ENCODE measurements at places on chromosomes 6 and 20.

- no peak for DNase-seq
Observed at GRCh38 chr20:39829256-39829655, 859.8 kb downstream of the MAFB start.

GRCh38 chr6:164227952-164228522 is 813.5 kb downstream of the QKI start:
- DNase-seq, result no peak

GRCh38 chr20:3658716-3659491 is 4.3 kb downstream of the GFRA4 start:
- DNase-seq, result no peak

DNA sequence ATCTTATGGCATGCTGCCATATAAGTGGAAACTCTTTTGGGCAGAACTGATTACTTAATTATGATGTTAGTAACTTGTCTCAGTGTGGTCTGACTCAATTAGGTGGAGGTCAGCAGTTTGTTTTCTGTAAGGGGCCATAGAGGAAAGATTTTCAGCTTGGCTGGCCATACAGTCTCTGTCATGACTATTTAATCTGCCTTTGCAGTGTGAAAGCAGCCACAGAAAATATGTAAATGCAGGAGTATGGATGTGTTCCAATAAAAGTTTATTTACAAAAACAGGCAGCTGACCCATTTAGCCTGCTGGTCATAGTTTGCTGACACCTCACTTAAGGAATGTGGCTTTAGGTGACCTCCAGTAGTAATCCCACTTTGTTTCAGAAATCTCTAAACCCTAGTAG is 700.7 kb downstream of the EPM2A start:
- no peak for DNase-seq

GRCh38 chr6:107698146-107698545 is 126.0 kb downstream of the SCML4 start:
- DNase-seq, result no peak

DNA sequence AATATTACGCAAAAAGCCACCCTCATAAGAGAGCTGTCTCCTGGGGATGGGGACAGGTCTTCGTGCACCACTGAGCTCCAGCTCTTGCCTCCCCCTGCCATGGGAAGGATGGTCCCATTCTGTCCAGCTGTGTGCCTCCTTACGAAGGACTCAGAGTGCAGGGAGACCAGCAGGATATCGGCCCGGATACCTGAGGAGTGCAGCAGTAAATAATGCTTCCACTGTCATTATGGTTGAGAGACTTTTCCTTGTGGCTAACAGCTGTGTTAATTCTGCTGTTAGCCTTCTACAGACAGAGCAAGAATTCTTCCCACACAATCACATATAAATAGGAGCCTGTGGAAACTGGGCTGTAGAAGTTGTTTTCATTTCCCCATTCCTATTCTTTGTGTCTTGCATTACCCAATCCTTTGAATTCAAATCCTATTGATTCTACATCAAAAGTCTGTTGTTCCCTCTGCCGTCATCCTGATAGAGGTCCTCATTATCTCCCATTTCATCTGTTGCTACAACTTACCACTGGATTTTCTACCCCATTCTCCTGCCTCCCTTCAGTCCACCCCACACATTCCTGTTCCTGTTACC is 364.6 kb upstream of the SOX4 start:
- no peak for DNase-seq

DNA sequence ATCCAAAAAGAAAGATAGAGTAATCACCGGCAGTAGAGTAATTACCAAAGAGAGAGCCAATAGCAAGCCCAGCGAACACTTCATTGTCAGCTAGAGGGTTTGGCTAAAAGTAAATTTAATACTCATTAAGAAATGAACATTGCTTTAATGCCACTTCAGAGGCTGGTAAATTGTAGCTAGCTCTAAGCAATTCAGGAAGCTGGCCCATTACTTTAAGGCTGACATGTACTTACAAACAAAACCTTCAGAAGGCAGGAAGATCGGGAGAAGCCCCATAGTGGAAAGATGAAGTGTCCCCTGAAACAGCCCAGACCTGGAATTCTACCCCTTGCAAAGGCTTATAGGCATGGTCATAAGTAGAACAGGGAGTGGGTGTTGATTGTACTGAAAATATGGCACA is 396.6 kb upstream of the ID4 start:
- no peak for DNase-seq

DNA sequence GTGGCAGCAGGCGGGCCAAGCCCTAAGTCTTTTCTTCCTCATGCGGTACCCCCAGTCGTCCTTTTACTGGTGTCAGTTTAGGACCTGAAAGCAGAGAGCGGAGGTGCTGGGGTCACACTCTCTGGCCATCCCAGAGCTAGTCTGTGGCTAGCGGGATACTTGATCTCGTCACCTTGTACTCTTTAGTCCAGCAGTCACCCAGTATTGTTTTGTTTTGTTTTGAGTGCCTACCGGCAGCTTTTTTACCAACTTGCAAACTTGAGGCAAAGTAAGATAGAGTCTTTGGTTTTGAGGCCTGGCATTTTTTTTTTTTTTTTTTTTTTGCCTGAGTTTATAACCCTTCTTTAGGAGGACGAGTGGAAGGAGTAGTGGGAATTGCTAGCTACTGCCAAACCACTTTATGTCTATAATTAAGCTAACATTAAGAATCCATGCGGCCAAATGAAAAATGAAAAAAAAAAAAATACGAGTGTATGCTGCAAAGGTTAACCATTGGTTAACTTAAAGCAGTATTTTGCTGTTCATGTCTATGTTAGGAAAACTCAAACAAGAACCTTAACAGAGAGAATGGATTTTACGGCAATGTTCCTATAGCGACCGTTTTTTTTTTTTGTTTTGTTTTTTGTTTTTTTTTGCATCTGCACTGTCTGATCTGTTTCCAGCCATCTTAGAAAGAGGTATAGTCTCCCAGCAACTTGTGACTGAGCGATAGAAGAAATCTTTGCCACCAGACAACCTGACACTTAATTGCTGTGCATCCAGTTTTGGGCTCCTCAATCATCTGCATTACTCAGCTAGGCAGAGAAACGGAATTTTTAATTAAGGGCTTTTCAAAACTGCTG is 56.9 kb downstream of the FAM217A start:
- DNase-seq, result no peak

GRCh38 chr6:9540534-9541126 is 874.2 kb downstream of the TFAP2A start:
- DNase-seq, result no peak

DNA sequence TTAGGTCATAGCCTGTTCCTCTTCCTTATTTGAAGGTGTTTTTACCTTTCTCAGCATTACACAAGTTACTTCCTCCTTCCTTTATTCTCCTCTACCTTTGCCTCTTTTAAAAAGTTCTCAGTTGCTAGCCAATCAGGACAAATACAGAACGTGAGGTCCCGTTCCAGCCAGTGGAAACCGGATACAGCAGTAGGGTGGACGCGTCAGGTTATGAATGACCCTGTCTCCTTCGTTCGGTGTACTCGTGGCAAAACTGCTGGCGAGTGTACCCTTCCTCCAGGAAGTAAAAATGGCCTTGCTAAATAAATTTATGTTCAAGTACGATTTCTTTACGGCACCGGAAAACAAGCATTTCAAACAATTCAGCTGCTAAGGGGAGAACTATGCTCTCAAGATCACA is 77.0 kb upstream of the MLN start:
- DNase-seq, result no peak

DNA sequence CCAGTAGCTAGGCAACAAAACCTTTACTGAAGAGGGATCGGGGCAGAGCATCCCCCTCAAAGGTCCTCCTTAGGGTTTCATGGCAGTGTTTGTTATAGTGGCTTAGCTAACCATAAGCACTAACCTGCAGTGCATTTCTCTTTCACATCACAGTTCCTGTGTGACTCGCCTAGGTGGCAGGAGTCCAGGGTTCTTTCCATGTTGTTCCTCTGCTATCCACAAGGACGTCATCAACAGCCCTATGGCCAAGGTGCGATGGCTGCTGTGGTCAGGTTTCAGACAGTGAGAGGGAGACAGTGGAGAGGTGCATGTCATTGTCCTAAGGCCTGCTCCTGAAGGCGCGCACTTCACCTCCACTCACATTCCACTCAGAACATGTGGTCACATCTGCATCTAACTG is 38.8 kb upstream of the FOXA2 start:
- no peak for DNase-seq

GRCh38 chr20:52985687-52986086 is 13.5 kb downstream of the TSHZ2 start:
- DNase-seq, result no peak

DNA sequence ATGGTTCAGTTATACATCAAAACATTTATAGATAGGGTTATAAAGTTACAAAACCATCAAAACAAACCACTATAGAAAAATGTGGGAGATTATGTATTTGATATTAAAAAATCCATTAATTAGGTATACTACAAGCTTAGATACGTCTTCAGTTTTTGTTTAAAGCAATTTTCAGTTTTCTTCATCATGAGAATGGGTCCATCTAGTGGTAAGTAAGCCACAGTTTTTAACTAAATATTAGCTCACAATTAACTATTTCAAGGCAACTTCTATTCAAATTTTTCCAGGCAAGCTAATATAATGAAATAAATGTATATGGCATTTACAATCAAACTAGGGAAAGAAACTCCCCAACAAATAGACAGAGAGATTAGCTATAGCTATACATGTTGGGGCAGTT is 44.4 kb downstream of the RNGTT start:
- no peak for DNase-seq

DNA sequence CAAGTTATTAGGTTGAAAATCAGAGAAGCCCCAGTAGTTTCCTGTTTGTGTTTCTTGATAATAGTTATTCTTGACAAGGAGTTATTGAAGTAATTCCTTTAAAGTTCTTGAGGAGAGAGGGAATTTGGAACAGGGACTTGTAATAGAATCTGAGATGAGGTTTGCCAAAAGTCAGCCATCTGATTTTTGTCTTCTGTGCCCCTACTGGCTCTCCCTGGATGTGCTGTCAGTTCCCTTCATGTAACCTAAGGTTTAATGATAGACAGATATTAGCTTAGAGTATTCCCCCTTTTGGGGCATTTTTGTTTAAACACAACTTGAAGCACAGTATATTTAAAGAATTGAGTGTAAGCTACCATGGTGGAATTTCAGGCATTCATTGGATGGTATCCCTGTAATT is 71.4 kb downstream of the CARMIL1 start:
- DNase-seq, result no peak

- DNase-seq, result no peak
Observed at GRCh38 chr6:161021998-161022743, 30.6 kb downstream of the MAP3K4 start.

- no peak for DNase-seq
Observed at GRCh38 chr6:170500955-170501590, 52.0 kb downstream of the PSMB1 start.

- DNase-seq, result no peak
Observed at GRCh38 chr6:126054258-126054702, 67.9 kb downstream of the TRMT11 start.

Data from stimulated activated naive CD8-positive, alpha-beta T cell treated with anti-CD3 and anti-CD28 coated beads, Interleukin-15, Interleukin-2, amounts not matched to agents 100 U/mL and 50 U/mL, for 24 hours (primary cell).